ENCODE measurements at places on chromosomes 3 and 15.

GRCh38 chr15:54884312-54884711 lies 312.4 kb downstream of the RSL24D1 start:
- no peak for DNase-seq

DNA sequence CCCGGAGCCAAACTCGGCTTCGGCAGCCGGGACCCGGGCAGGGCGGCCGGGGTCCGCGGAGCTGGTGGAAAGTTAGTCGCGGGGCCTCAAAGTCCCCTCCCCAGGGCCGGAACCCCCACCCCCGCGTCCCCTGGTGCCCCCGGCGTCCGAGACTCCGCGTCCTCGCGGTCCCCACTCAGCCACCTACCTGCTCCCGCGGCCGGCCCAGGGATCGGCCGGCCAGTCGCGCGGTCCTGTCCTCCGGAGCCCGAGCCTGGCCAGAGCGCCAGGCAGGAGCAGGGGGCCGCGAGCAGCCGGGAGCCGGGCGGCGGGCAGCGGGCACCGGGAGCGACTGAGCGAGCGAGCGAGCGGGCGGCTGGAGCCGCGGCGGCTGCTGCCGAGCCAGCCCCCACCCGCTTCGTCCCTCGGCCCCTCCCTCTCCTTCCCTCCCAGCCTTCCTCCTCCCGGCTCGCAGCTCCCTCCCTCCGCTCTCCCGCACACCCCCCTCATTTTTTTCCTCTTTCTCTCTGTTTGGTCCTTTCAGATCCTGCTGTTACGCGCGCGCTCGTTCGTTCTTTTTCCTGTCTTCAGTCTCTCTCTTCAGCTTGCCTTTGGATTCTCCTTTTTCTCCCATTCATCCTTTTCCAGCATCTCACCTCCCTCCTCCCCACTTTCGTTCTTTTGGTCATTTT lies at the start of gene MEGF11:
Gene MEGF11, minus strand, starts transcription at position 333 of the 671 bp plus-strand sequence. CDS start 125,347 bp downstream, outside the sequence.
- no peak for DNase-seq

- no peak for DNase-seq
Observed at GRCh38 chr3:147422196-147422595, 13.0 kb downstream of the ZIC1 start.

- no peak for DNase-seq
Observed at GRCh38 chr3:11991751-11992150, 12.4 kb upstream of the SYN2 start.

DNA sequence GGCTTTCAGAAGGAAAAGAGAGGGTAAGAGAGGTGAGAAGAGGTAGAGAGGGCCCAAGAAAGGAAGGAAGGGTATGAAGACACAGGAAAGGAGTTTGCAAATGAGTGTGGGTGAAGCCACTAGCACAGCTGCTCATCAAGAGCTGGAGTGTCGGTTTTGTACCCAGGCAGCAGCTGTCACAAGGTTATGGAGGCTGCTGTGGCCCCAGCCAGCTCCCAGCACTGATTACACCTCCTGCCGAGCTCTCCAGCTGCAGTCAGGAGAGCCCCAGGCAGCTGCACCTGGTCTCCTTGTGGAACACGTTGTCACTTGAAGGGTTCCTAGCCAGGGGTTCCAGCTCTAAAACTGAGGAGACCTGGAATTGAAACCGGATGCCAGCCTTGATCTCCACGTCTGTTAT lies 60.4 kb upstream of the CHD2 start:
- DNase-seq: no peak

DNA sequence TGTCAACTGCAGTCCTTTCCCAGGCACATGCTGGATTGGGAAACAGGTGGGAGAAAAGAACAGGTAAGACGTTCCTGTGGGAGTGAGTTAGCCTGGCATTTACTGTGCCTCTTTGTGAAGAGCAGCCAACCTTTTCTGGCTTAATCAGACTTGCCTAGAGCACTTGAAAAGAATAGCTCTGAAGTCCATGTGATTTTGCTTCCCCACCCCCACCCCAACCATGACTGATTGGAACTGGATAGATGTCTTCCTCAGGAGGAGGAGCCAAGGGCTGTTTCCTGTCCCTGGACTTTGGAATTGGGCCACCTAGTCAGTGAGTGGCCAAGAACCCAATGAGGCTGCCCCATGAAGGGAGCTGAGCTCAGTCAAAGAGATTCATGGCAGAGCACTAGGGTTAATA lies 4.7 kb upstream of the TMEM41A start:
- DNase-seq: no peak

GRCh38 chr3:18964640-18965039 lies 183.7 kb upstream of the KCNH8 start:
- no peak for DNase-seq

DNA sequence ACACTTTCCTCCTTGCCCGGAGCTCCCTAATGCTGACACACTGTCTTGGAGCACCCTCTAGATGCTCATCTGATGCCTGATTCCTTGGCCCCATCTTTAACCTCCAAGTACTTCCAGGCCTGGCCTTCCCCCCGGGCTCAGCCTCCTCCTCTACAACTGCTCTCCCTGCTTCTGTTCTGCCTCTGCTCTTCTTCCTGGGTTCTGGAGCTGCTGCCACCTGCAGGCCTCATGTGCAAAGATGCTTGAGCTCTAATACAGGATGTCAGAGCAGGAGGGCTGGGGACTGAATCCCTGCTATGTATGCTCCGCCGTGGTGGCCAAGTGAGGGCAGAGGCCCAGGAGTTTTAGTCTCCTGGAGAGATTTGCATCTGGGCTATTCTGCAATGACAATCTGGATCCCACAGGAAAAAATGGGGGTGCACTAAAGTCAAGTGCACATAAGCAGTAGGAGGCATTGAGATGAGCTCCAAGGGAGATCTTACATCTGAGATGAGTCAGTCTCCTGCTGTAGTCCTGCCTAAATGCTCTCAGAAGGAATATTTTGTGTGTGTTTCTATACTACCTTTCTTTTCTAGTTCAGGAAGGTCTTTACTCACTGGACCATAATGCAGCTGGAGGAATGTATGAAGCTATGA lies 296.3 kb downstream of the UACA start:
- DNase-seq: no peak

- DNase-seq: no peak
Observed at GRCh38 chr15:52529341-52529924, 753 bp upstream of the MYO5A start.

- no peak for DNase-seq
Observed at GRCh38 chr3:114213292-114213626, 24.1 kb downstream of the ZNF80 start.

GRCh38 chr15:63979262-63979793 lies 67.0 kb downstream of the DAPK2 start:
- DNase-seq: no peak

DNA sequence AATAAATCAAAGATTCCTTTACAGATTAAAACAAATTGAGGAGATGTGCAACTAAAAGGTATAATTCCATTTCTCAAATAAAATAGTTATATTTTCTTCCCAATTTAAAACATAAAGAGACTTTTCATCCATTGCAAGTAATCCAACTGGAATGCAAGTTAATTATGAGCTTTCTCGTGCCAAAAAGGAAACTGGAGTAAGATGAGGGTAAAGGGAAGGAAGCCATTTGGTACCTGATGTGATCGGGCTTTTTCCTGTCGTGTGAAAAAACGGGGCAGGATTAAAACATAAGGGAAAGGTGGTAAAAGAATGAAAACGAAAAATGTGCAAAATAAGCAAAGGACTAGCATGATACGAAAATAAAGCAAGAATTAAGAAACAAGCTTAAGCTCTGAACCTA lies 41.8 kb upstream of the XXYLT1 start:
- no peak for DNase-seq

GRCh38 chr3:81867875-81868274 lies 106.4 kb upstream of the GBE1 start:
- DNase-seq: no peak

DNA sequence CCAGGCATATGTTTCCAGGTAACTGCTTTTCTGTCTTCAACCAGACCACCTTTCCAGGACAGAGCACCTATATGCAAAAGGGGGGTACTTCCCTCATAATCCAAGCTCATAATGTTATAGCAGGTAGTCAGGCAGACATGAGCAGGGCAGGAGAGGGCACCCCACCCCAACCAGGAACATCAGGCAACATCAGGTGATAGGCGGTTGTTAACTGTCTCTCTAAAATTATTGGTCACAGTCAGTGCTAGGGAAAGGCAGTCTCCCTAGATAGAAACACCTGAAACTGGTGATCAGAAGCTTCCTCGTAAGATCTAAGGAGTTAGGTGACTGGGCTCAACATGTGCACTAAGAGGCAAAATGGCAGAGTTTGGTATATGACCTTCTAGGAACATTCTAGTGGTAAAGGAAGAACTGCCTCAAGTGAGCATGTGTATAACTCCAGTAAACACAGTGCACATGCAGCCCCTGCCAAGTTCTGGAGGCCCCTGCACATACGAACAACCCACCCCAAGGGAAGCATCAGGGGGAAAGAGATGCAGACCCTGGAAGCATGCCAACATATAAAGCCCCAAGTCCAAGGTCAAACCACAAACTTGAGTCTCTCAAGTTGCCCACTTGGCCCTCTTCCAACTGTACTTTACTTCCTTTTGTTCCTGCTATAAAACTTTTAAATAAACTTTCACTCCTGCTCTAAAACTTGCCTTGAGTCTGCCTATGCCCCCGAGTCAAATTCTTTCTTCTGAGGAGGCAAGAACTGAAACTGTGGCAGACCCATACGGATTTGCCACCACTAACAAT lies 270.9 kb downstream of the ULK4 start:
- DNase-seq: peak; percentile 38

- no peak for DNase-seq
Observed at GRCh38 chr3:124119056-124119716, 127.3 kb upstream of the ROPN1 start.

DNA sequence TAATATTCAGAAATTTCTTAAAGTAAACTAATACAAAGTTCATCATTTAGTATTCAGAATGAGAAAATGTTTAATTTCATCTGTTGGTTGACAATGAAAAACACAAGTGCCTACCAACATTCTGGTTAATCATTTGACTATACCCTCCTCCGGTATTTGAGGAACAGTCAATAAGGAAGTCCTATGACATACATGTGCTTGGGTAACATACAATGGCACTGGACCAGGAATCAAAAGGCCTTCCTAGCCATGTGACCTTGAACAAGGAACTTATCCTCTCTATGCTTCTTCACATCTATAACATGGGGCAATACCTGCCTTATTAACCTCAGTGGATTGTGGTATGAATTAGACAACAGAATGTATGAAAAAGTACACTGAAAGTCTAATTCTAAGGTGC lies 65.8 kb downstream of the ZNF280D start:
- no peak for DNase-seq

DNA sequence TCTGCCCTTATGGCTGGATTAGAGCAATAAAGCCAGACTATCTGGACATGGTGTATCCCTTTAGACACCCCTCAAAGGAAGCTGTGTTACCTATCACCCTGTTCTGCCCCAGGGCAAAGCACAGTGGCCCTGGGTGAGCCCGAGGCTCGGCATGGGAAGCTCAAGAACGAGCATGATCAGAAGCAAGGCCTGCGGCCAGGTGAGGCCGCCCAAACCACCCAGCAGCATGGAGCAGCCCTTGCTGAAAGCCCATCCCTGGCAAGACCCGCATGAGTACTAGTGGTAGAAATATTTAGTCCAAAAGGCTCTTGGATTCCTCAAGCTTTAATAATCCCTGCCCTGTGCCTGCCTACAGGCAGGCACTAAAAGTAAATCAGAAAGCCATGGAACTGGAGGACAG lies 261.1 kb downstream of the MEX3B start:
- no peak for DNase-seq

DNA sequence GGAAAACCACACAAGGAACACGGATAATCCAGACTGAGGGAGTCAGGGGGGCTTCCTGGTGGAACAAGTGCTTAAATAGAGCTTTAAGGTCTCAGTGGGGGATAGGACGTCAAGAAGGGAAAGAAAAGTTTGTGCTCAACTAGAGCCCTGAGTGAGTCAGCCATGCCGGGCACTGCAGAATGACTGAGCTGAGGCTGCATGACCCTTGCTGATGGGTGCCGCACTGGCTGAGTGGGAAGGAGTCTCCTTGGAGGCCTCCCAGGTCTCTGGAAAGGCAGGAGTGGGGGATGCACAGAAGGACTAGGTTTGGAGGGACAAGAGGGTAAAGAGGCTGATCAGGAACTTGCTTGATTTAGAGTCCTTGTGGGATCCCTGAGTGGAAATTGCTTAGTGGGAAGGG lies 150.3 kb downstream of the RPLP1 start:
- DNase-seq: no peak

- DNase-seq: no peak
Observed at GRCh38 chr3:71316066-71316777, 267.3 kb downstream of the FOXP1 start.

DNA sequence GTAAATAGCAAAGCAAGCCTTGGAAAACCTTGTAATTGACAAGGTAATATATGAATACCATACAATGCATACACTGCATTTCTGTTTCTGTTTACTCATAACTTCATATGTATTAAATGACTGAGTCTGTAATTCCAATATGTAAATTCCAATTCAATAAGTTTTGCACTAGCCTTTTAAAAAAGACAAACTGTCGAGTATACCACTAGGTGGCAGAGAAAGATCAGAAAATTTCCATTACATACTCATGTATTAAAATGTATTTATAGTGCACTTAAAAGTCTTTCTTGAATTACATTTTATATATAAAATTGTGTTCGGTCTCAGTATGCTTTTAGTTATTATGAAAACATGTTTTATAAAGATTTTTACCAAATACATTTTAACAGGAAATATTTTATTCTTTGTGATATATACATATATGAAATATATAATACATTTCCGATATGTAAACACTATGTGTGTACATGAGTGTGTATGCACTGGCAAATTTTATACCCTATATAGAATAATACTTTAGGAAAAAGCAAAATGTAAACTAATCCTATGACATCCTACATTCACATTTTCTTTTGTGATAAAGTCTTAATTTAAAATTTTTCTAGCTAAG lies 216.8 kb downstream of the VGLL3 start:
- DNase-seq: no peak

GRCh38 chr3:4993276-4994143 lies 14.3 kb downstream of the BHLHE40 start:
- no peak for DNase-seq

DNA sequence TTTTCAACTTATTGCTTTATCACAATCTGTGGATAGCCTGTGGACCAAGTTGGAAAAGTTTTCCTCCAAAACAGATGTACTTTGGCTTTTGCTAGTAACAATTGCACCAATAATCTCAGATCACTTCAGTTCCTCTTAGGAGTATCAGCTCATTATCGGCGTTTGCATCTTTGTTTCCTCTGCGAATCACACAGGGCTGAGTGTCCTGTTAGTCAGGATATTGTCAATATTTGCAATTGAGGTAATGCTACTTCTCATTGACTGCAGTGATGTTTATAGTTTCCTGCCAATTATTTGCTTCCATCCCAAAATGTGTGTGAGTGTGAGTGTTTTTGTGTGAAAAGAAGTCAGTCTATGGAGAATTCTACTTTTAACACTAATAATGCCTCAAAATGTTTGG lies 545.0 kb downstream of the SI start:
- no peak for DNase-seq

GRCh38 chr15:38367476-38367875 lies 86.5 kb upstream of the FAM98B start:
- no peak for DNase-seq

DNA sequence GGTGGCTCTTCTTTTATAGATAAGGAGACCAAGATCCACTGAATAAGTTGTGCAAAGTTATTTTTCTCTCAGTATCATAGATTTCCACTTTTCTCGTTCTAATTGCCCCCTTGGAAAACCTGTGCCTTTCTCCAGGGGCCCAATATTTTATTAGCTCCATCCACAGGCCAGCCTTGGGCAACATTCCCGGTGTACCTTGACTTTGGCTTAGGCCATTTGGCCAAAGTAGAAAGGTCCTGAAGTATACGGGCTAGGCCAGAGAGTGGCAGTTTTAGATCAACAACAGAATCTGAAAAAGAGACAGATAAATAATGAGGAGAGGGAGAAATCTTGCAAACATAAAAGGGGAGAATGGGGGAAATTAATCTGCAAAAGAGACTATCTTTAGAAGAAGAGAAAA lies 91.7 kb upstream of the CHMP2B start:
- no peak for DNase-seq

- no peak for DNase-seq
Observed at GRCh38 chr15:37873336-37873735, 61.1 kb upstream of the TMCO5A start.

Data from CMK (cell line).